Activated CD4-positive, alpha-beta T cell treated with anti-CD3 and anti-CD28 coated beads, Interleukin-10, Interleukin-2, amounts not matched to agents 100 ng/mL and 50 ng/mL, durations not matched to agents 16 hours and 8 hours (primary cell): ENCODE measurements at places on chromosomes 3 and 15.
A peak's percentile ranks its signal among the peaks of the same experiment; 100 is the strongest.

- DNase-seq: no peak
Measured at GRCh38 chr3:130377960-130378676, 32.6 kb downstream of the COL6A5 start.

DNA sequence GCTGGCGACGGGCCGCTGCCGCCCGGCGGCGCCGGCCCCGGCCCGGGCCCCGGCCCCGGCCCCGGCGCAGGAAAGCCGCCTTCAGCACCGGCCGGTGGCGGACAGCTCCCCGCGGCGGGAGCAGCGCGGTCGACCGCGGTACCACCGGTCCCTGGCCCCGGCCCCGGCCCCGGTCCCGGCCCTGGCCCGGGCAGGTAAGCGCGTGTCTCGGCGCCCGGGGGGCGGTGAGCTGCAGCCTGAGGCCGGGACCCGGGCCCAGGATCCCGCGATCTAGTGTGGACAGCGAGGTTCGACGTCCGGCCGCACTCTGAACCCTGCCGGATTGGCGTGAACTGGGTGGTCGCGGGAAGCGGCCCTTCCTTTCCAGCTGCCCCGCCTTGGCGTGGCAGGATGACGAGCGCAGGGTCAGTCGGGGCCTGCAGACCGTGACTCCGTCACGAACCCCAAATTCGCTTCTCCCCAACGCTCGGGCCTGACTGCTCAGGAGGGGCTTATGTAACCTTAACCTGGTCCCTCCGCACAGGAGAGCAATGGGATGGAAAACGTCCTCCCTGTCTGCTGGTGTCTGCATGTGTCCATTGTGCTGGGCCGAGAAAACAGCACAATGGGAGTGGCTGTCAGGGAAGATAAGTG lies 472 bp downstream of the BSN start:
- DNase-seq: no peak

DNA sequence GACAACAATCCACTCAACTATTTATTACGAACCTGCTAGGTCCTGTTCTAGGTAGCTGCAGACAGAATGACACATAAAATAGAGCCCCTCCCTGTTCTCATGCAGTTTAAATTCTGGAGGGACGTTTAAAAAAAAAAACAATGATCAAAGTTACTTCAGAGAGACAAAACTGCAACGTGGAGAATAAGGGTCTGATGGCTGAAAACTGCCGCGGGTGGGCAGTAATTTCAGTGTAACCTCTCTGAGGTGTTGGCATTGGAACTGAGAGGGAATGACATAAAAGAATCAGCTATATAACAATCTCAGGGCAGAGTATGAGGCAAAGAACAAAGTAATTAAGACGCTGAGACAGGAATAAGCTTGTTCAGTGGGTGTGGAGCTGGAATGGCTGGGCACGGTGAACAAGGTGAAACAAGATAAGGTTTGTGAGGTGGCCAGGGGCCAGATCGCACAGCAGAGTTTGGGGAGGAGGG lies 19.5 kb downstream of the TBL1XR1 start:
- no peak for DNase-seq

GRCh38 chr3:42529468-42529867 lies 27.0 kb downstream of the VIPR1 start:
- DNase-seq: no peak

GRCh38 chr3:139319428-139320402 lies 24.1 kb upstream of the MRPS22 start:
- peak; percentile 20 for DNase-seq
